ENCODE measurements at places on chromosomes 5 and 9.

DNA sequence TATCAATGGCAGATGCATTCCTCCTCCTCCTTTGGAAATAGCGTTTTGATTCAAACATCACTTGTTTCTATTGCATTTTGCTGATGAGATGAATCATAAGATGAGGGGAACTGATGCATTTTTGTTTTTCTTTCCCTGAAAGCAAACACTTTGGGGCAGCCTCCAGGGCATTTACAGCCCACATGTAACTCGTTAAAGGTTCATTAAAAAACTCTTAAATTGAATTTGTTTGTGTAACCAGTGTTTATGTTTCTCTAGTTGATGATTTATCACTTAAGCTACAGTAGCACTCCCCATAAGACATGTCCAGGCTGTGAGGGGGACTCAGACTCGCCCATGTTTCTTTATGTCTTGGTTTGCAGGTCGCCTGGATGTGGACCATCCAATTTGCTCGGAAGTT lies 246.1 kb upstream of the ANKH start:
- DNase-seq = no peak

DNA sequence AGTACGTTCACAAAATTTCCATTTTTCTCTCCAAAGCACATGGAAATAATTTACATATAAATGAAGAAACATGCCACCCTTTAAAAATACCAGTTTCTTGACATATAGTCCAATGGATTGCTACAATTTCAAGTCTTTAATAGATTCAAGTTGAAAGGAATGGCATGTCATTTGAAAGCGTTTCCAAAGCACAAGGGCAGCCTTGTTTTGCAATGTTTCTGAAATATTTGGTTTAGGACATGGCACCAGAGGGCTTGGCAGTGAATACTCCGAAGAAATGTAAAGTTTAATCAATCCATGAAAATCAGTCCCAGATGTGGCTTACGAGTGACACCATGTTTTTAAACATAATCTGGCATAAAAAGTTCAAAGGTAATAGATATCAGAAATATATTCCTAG lies 333.7 kb downstream of the PDE4D start:
- no peak for DNase-seq

DNA sequence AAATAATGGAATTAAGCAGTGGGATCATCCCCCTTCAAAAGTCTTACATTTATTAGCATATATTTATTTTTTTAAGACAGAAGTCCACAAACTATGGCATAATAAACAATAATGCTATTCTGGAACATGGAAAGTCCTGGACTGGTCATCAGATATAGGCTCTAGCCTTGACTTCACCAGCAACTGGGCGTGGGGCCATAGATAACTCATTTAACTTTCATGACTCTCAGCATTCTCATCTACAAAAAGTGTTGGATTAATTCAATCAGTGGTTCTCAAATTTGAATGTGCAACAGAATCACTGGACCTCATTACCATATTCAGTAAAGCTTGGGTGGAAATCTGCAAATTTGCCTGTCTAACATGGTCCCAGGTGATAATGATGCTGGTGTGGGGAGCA lies 253.8 kb downstream of the FBXL7 start:
- no peak for DNase-seq

GRCh38 chr9:129761901-129762369 lies 9.1 kb upstream of the PTGES start:
- no peak for DNase-seq

DNA sequence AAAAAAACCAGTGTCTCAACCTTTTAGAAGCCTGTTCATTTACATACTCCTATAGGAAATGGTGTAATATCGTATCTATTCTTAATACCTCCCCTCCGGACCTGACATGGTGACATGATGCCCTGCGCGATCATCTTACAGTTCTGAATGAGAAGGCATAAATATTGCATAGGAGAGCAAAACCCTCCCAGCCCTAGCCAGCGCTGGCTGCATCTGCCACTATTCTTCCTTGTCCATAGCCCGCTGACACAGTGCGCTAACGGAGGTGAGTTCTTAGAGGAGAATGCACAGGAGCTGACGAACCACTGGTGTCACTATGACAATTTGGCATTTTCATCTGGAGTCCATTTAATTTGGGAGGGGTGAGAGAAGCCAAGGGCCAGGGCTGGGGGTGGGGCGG lies 290.1 kb downstream of the EFNA5 start:
- DNase-seq = no peak

- DNase-seq = no peak
Measured at GRCh38 chr9:137365056-137365455, 57.9 kb downstream of the EXD3 start.

All from stimulated activated CD8-positive, alpha-beta memory T cell treated with anti-CD3 and anti-CD28 coated beads, Interleukin-7, amount 100 ng/mL, for 1 hour (primary cell).